CD4-positive, alpha-beta T cell treated with Interleukin-4 for 4 hours (primary cell): ENCODE measurements at places on chromosomes 1 and 21.

DNA sequence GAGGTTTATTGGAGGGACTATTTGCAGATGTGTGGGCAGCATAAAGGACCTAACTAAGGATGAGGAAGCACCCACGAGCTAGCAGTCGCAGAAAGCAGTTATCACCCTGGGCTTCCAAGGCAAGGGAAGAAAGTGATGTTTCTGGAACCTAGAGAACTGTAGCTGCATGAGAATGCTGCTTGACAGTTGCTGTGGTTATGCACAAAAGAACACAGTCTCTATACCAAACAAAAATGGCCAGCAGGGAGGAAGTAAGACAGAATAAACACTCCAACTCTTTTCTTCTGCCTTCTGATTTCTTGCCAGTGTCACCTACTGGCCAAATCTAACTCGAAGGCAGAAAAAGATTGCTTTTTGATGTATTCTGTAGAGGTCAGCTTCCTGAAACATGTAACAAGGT, 190.2 kb downstream of the RASAL2 start:
- no peak for DNase-seq

GRCh38 chr1:171743081-171743870, 1.4 kb upstream of the VAMP4 start:
- DNase-seq, result peak; percentile 44

DNA sequence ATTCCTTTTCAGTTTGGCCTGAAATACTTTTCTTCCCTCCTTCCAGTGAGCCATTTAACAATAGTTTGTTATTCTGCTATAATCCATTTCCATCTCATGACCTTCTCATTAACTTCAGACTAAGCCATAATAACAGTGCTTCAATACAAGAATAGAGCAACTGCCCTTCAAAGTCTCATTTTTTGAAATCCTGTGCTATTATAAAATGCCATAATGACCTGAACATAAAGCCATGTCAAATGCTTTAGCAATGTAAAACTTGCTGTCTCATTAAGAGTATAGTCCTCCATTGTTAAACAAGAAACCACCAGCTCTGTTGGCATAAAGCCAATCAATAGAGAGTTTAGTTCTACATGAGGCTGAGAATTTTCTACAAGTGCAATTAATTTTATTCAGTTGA, 9.6 kb upstream of the PIGK start:
- DNase-seq, result no peak

DNA sequence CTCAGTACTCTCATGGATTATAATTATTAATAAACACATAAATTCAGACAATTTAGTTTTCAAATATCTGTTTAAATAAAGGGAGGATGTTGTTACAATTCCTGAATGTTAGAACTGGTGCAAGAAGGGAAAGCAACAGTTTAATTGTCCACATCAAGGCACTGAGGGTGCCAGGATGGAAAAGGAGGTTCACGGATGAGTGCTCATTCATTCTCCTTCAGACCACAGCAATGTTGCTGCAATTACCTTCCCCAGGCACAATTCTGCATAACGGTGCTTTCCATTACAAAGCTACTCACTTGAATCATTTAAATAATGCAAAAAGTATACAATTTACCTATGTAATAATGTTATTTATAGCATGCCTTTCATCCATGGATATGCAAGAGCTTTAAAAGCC, 52.3 kb upstream of the COG2 start:
- DNase-seq, result no peak

DNA sequence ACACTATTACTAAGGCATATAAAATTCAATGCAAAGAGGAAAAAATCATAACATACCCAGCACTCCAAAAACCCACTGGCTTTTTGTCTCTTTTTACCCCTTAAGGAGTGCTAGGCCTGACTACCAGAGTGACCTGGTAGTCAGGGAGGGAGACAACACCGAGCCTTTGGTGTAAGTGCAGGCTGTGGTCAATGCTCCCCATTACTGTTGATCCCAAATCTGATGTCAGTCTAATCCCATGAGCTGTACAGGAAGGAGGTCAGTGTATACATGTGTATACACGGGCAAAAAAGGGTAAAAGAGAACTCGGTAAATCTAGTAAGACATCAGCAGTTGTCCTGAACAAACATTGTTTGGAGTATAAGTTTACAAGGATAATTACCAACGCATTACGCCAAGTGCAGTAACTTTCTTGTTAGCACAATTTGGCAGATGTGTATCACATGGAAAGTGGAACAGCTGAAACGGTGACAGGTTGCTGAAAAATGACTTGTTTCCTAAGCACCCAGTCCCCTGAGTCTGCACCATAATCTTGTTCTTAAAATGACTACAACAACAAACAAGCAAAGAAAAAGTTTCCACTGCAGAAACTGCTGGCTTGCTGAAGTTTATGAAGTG, 217.9 kb downstream of the KCNH1 start:
- DNase-seq, result no peak

- no peak for DNase-seq
Measured at GRCh38 chr1:230049731-230050130, 17.3 kb upstream of the GALNT2 start.
